ENCODE measurements at places on chromosomes 2 and 18. TPM values are rescaled to one million over a fixed set of nuclear protein-coding genes. Genes with fewer than 3 reads are reported as not detected.

The CCBE1 gene
- total RNA-seq, result 1.3 TPM

The POTEI gene
- 0.46 TPM for total RNA-seq

GRCh38 chr18:30034818-30035217 is 1007.7 kb downstream of the DSC3 start:
- DNase-seq, result no peak

GRCh38 chr18:12449051-12449785 is 41.5 kb downstream of the PRELID3A start:
- no peak for DNase-seq

- no peak for DNase-seq
Measured at GRCh38 chr2:144516981-144517865, 2.7 kb downstream of the ZEB2 start.

DNA sequence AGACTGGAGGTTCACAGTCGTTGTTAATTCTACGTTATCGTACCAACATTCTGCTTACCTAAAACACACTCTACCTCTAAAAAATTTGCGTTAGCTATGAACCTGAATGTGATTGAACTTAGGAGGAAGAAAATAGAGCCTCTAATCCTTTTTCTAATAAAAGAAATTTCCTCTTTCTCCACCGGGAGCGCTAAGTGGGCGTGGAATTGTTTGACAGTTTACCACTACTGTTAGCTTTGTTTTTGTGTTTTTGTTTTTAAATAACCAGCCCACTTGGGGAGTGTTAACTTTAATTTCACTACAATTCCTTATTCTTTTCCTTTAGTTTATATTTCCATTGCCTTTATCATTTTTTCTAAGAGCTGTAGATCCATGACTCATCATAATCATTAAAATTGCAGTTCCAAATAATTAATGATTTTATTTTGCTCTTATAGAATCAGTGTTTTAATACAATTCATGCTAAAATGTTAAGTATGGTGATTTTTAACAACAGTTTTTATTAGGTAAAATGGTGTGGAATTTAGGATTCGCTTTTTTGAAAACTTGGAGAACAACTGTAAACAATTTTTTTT is 55.0 kb upstream of the ITM2C start:
- no peak for DNase-seq

The EHD3 gene
- 3.5 TPM for total RNA-seq

The COL4A4 gene
- total RNA-seq, result 0.38 TPM

- DNase-seq, result no peak
Measured at GRCh38 chr2:223148516-223148915, 96.5 kb downstream of the KCNE4 start.

The PREB gene
- total RNA-seq, result 60.7 TPM

- no peak for DNase-seq
Measured at GRCh38 chr2:98876741-98877140, 59.3 kb downstream of the CRACDL start.

DNA sequence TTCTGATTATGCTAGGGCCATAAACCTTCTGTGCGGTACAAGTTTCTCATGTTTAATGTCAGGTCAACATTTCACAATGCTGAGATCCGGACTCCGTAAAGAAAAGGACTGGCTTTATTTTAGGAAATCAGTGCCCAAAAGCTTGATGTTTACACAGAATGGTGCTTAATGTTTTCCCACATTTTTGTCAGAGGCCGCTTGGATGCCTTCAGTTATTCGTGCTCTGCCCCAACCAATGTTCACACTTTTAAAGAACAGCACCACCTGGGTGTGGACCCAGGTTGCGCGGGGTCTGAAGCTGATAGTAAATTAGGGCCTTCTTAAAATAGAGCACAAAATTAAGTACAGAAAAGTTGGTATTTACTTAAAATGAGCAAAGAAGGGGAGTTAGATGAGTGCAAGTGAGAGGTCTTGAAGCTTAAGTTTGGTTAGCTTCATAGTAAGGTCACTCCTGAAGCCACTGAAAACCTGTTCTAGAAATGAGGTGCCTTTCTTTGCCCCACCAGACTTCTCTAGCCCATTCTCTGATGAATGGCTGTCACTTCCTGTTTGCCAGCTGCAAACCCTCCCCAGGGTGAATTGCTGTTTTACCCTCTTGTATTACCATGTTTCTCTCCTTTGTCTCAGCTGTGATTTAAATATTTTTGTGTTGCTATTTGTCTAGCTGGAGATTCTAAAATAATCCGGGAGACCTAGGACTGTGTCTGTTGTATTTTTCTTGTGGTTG is 20.5 kb downstream of the SLC3A1 start:
- no peak for DNase-seq

GRCh38 chr2:236555481-236555880 is 14.1 kb upstream of the ACKR3 start:
- no peak for DNase-seq

DNA sequence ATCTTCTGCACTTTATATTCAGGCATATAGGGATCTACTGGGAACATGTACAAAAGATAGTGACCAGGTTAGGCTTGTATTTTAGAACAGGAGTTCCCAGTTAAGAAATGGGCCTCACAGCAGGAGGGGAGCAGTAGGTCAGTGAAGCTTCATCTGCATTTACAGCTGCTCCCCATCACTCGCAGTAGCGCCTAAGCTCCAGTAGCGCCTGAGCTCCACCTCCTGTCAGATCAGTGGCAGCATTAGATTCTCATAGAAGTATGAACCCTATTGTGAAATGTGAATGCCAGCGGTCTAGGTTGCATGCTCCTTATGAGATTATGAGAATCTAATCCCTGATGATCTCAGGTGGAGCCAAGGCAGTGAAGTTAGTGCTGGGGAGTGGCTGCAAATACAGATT is 224.4 kb upstream of the CYRIA start:
- DNase-seq, result no peak

The THSD7B gene
- total RNA-seq, result 12.9 TPM

DNA sequence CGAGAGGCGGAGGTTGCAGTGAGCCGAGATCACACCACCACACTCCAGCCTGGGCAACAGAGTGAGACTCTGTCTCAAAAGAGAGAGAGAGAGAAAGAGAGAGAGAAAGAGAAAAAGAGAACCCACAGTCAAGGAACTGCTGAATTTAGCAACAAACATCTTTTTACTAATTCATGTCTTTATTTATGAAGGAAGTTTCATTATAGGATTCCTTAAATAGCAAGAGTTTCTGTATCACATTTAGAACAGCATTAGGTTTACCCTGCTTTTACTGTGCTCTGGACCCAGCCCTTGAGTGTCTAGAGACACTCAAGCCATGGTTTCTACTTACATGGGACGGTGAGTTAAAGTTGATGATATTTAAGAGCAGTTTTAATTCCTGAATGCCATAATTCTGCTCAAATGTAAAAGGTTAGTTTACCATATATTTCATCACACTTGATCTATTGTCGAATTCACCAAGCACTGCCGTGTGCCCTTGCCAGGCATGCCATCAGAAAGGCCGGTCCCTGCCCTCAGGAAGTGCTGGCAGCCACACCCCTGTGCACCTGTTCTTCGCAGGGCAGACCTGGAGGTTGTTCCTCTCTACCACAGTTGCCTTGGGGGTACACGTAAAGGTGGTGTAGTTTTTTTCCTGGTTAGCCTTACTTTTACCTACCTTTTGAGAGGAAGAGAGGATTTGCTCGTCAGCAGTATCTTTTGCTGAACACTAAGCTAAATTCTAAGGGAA is 153.3 kb downstream of the LDLRAD4 start:
- no peak for DNase-seq

- DNase-seq, result no peak
Measured at GRCh38 chr2:40261042-40261441, 190.8 kb downstream of the SLC8A1 start.

DNA sequence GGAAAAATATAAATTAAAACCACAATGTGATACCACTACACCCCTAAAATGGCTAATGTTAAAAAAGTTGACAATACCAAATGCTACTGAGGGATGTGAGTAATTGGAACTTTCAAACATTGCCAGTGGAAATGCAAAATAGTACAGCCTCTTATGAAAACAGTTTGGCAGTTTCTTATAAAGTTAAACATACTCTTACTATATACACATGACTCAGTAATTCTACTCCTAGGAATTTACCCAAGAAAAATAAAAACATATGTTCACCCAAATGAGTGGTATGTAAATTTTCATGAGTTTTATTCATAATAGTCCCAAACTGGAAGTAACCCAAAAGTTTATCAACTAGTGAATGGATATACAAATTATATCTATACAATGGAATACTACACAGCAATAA is 228.0 kb downstream of the CYP26B1 start:
- DNase-seq, result no peak

- DNase-seq, result no peak
Measured at GRCh38 chr2:3432693-3433338, 53.3 kb downstream of the TRAPPC12 start.

DNA sequence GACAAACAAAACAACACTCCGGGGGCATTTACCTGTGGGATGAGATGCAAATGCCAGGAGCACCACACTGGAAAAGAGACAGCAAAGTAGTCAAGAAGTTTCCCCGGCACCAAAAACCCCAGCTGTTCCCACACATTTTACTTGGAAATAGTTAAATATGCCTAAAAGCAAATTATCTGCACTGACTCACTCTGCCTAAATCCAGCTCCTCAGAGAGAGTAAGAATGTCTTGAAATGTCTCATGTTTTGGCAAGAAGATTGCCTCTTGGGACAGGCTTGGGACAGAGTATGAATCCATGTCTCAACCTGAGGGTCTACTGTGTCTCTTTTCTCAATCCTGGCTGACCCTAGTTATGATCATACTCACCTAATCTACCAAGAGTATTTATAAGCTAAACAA is 87.5 kb upstream of the RIOK3 start:
- no peak for DNase-seq

DNA sequence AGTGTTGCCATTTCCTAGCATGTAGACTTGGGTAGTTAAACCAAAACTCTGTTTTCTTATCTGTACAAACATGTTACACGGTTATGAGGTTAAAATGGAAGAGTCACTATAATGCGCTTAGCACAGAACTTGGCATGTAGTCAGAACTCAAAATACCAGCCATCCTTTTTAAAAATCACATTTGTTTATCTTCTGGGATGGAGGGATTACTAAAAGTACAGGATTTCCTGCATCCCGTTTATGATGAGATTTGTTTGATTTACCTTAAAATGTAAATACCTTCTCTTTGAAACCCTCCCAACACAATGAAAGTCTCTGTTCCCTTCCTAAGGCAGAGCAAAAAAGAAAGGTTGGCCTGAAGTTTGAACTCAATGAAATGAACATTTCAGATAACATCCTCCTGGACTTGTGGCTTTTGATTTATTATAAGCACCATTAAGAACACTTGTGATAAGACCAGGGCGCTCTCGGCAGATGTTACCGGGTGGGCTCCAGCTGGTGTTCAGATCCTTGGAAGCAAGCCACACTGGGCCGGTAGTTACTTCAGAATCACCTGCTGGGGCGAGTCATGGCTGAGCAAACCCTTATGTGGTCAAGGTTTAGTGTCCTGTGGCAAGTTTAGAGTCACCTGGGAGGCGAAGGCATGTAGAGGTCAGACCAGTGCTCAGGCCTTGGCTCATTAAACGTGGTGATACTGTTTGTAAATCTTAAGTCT is 105.7 kb downstream of the MGAT5 start:
- DNase-seq, result no peak

DNA sequence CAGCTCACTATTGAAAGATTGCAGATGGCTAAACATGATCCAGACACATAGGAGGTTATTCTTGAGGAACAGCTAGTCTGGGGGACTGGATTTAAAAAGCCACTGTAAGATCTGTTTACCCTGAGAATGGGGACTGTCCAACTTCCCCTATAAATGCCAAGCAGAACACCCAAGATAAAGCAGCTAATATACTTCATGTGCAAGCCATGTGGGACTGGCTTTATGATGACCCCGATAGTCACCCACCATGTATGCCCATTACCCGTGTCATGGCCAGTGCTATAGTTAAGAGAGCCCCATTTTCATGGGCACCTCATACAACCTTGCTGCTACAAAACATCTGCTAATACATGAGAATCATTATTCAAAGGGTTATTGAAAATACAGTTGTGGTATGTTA is 16.0 kb downstream of the YPEL5 start:
- no peak for DNase-seq

DNA sequence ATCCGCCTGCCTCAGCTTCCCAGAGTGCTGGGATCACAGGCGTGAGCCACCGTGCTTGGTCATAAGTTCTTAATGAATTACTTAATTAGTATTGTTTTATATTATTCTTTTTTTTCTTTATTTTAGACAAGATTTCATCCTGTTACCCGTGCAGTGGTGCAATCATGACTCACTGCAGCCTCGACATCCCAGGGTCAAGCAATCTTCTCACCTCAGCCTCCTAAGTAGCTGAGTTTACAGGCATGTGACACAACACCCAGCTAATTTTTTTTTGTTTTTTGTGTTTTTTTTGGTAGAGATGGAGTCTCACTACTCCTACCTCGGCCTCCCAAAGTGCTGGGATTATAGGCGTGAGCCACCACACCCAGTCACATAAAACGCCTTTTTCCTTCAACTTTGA is 17.3 kb downstream of the C2orf42 start:
- no peak for DNase-seq

The C2orf78 gene
- total RNA-seq, result not detected

- no peak for DNase-seq
Measured at GRCh38 chr2:147273628-147274027, 571.2 kb upstream of the ACVR2A start.

DNA sequence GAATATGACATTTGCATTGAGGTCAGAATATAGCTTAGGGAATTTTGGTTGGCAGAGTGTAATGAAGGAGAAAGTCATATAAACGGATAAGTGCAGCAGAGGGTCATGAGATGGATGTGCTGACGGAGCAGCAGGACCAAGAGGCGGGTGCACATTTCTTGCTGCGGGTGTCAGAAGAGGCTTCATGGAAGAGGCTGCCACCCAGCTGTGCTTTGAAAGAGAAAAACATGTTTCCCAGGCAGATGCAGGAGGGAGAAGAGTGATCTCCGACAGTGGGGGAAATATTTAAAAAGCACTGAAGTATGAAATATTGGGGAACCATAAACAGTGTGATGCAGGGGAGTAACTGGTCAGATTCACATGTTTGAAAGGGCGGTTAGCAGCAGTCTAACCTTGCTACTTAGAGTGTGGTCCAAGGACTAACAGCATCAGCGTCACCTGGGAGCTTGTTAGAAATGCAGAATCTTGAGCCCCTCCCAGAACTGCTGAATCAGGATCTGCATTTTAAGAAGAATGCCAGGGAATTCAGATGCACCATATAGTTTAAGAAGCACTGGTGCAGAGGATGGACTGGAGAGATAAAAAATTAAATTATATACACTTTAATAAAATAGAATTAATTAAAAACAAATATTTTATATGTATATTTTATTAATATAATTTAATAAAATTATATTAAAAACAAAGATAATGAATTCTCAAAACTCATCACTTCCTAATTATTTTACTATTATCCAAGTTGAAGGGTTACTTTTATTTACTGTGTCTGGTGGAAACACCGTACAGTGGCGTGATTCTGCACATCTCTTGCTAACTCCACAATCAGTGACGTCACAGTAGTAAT is 36.1 kb upstream of the SCYGR1 start:
- DNase-seq, result no peak

DNA sequence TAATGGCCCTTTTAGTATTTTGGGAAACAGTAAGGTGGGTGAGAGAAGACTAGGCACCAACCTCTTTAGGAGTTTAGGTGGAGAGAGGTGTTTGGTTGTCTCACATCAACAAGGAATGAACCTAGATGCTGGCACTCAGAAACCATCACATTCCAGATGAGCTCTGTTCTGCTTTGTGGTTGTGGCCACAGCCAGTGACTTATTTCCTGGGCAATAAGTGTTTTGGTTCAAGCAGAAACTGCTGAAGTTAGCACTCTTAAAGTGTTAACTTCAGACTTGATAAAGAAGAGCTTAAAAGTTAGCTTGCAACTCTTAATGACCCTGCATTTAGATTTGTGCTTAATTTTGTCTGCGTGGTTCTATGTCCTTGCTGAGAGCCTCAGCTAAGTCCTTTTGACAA is 929.2 kb downstream of the SLC4A3 start:
- DNase-seq, result no peak

The COBLL1 gene
- 38.1 TPM for total RNA-seq
